Stimulated activated naive B cell treated with anti-CD40 and anti-IgM and Interleukin-4, amounts not matched to agents 10 μg/mL and 1 μg/mL and 100 μg/mL, for 72 hours (primary cell): ENCODE measurements at places on chromosomes 1 and 21.

GRCh38 chr1:207779008-207779407 lies 27.2 kb downstream of the CD46 start:
- H3K4me3 ChIP-seq = no peak overlapping the region
- peak overlapping the region; percentile 62 for H3K27ac ChIP-seq
- peaks cover 16% of the 10 kb centered on the region for H3K4me1 ChIP-seq
- H3K27me3 ChIP-seq = no peaks in the 10 kb centered on the region
- DNase-seq = no peak

DNA sequence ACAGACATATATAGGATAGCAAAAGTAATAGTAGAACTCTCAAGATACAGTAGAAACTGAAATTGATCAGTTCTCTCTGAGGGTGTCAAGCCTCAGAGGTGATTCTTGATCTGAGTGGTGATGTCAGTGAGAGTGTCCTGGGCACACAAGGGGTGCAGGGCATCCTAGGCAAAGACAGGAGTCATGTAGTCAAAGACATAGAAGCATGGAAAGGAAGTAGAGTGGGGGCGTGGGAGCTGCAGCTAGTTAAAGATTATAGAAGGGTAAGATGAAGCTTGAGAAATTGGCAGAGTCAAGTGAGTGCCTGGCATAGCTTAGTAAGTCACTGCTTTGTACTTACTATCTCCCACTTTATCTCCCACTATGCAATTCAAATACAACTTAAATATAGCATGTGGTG lies 22.8 kb downstream of the CDC7 start:
- no peak overlapping the region for H3K4me3 ChIP-seq
- H3K27me3 ChIP-seq = no peaks in the 10 kb centered on the region
- H3K36me3 ChIP-seq = peaks cover 4% of the 10 kb centered on the region
- H3K4me1 ChIP-seq = no peaks in the 10 kb centered on the region
- no peak overlapping the region for H3K27ac ChIP-seq
- no peak for DNase-seq

GRCh38 chr1:65064981-65065380 lies 83.0 kb upstream of the AK4 start:
- DNase-seq = no peak
- H3K36me3 ChIP-seq = peaks cover 4% of the 10 kb centered on the region
- no peak overlapping the region for H3K4me3 ChIP-seq
- no peaks in the 10 kb centered on the region for H3K27me3 ChIP-seq
- peaks cover 51% of the 10 kb centered on the region for H3K4me1 ChIP-seq
- H3K27ac ChIP-seq = no peak overlapping the region

GRCh38 chr1:226128487-226129075 lies 58.0 kb downstream of the ACBD3 start:
- H3K27ac ChIP-seq = peak overlapping the region; percentile 92
- no peaks in the 10 kb centered on the region for H3K27me3 ChIP-seq
- peak overlapping the region; percentile 66 for H3K4me3 ChIP-seq
- H3K4me1 ChIP-seq = peaks cover 44% of the 10 kb centered on the region

DNA sequence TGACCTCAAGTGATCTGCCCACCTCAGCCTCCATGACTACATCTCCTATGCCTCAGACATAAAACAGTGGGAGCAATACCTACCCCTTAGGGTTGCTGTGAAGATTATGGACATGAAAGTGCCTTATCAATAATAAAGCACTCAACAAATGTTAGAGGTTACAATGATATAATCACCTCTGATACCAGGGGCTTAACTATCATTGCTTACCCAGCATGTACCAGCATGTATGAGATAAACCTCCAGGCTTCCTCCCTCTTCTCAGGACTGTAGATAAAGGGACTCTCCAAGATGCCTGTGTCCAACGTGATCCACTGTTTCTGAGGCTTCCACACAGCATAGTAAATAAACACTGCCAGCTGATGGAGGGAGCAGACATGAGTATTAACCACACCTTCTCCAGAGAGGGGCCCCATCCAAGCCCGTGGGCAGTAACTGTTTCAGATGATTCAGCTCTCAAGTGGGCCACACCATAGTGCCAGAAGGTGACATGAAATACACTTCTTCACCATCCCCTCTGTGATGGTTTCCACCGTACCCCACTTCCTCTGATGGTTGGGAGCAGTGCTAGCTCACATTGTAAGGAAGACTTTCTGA lies 26.2 kb downstream of the RHBDL2 start:
- H3K27ac ChIP-seq = no peak overlapping the region
- no peak overlapping the region for H3K4me3 ChIP-seq
- H3K36me3 ChIP-seq = peaks cover 2% of the 10 kb centered on the region

DNA sequence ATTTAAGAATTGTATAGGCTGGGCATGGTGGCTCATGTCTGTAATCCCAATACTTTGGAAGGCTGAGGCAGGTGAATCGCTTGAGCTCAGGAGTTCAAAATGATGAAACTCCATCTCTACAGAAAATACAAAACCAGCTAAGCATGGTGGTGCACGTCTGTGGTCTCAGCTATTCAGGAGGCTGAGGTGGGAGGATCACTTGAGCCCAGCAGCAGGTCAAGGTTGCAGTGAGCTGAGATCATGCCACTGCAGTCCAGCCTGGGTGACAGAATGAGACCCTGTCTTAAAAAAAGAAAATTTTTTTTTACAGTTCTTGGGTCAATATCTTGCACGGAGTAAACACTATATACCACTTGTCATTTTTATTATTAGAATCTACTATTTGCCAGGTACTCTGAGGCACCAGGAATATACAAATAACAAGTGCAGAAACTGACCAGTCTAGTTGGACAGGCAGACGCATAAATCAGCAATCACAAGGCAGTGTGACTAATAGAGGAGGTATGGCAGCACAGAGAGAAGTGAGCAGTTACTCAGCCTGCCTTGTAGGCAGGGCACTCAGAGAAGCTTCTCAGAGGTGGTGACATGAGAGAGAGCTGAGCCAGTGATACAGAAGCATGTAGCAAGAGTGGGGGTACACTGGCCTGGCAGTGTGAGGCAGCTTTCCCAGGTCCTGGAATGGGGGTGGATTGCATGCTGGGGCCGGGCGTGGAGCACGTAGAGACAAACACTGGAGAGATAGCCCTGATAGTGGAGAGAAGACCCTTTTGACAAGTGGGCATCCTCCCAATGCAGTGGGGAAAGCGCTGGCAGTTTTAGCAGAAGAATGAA lies 8.0 kb downstream of the PHLDA3 start:
- H3K4me3 ChIP-seq = no peak overlapping the region
- H3K36me3 ChIP-seq = no peaks in the 10 kb centered on the region
- no peak overlapping the region for H3K27ac ChIP-seq
- H3K27me3 ChIP-seq = peaks cover 20% of the 10 kb centered on the region
- H3K4me1 ChIP-seq = peaks cover 9% of the 10 kb centered on the region
